ENCODE measurements at places on chromosomes 13 and 19. TPM values are rescaled to one million over a fixed set of nuclear protein-coding genes. Genes with fewer than 3 reads are reported as not detected.

The ZNF829 gene
- 5.6 TPM for total RNA-seq

- H3K4me3 ChIP-seq, result no peak overlapping the region
- H3K27me3 ChIP-seq, result no peaks in the 10 kb centered on the region
- no peak for DNase-seq
- no peaks in the 10 kb centered on the region for H3K4me1 ChIP-seq
- peak overlapping the region; percentile 35 for H3K27ac ChIP-seq
Observed at GRCh38 chr13:23810685-23811240, 78.4 kb downstream of the MIPEP start.

GRCh38 chr19:10104665-10105508 lies 1.3 kb upstream of the PPAN start:
- no peak overlapping the region for H3K4me3 ChIP-seq
- peaks cover 28% of the 10 kb centered on the region for H3K36me3 ChIP-seq

GRCh38 chr19:16949496-16950023 lies 60.8 kb downstream of the F2RL3 start:
- no peaks in the 10 kb centered on the region for H3K27me3 ChIP-seq
- no peak for DNase-seq
- no peaks in the 10 kb centered on the region for H3K36me3 ChIP-seq
- no peak overlapping the region for H3K4me3 ChIP-seq

DNA sequence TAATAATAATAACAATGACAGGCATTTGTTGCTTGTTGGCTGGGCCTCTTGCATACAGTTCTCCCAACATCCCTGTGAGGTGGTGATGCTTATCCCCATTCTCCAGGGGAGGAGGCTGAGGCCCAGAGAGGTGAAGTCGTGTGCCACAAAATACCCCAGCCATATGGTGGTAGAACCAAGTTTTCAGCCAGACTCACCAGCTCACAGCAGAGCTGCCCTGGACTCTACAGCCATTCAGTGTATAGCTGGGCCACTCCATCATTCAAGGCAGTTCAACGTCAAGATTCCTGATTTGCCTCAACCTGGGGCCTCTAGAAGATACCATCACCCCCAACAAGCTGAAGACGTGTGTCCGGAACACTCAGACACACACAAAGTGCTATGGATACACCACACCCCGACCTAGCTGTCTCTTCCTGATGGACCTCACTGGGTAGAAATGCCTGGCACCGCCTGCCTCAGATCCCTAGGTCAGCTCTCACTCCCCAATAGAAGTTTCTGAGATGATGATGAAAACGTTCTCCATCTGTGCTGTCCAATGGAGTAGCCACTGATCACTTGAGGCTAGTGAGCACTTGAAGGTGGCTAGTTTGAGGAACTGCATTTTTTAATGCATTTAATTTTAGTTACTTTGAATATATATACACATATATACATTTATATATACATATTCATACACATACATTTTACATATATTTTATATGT lies 4.3 kb upstream of the CEACAM19 start:
- DNase-seq, result no peak
- H3K27ac ChIP-seq, result no peak overlapping the region
- no peaks in the 10 kb centered on the region for H3K27me3 ChIP-seq
- no peaks in the 10 kb centered on the region for H3K36me3 ChIP-seq
- no peak overlapping the region for H3K4me3 ChIP-seq
